ENCODE measurements at places on chromosomes 11 and 22.

GRCh38 chr22:45319324-45319685 lies 9.6 kb downstream of the FAM118A start:
- DNase-seq = no peak

- no peak for DNase-seq
Measured at GRCh38 chr22:17576470-17576869, 13.2 kb downstream of the SLC25A18 start.

- DNase-seq = no peak
Measured at GRCh38 chr11:104819107-104819506, 79.2 kb downstream of the CASP12 start.

DNA sequence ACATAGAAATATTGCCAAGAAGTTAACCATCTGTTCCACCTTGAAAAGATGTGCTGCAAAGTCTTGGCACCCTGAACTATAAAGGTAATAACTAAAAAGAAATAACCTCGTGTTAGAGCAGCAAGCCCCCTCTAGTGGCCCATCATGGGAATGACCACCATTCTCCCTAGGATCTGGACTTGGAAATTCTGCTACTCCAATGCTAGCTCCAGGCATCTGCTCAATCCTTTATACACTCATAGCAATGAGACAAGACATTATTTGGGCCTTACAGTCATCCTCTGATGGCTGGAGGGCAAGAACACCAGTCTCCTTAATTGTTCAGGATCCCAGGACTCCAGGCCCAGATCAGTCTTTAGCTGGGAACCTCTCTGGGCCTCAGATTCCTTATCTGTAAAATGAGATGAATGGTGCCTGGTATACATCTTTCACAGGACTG lies 76.0 kb downstream of the CWC15 start:
- DNase-seq = no peak

DNA sequence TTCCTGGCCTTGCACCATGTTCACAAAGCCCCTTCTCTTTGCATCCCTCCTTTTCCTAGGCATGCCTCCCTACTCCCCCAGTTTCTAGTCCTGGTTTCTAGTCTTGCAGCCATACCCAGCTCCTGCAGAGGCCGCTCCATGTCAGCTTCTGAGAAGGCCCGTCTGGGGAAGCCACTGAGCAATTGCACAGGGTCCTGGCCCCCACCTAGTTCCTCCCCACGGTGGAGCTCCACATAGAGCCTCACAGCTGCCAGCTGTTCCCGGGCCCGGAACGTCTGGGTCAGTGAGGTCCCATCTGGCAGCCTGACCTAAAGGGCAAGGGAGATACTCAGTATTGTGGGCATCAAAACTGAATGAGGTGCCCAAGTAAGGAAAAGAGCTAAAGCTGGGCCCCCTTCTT lies 2.2 kb downstream of the UBXN1 start:
- DNase-seq = no peak

- no peak for DNase-seq
Measured at GRCh38 chr11:12048936-12049790, 40.7 kb upstream of the DKK3 start.

GRCh38 chr22:41766476-41766875 lies 34.0 kb upstream of the CCDC134 start:
- no peak for DNase-seq

GRCh38 chr11:8531982-8532381 lies 62.0 kb downstream of the STK33 start:
- no peak for DNase-seq

DNA sequence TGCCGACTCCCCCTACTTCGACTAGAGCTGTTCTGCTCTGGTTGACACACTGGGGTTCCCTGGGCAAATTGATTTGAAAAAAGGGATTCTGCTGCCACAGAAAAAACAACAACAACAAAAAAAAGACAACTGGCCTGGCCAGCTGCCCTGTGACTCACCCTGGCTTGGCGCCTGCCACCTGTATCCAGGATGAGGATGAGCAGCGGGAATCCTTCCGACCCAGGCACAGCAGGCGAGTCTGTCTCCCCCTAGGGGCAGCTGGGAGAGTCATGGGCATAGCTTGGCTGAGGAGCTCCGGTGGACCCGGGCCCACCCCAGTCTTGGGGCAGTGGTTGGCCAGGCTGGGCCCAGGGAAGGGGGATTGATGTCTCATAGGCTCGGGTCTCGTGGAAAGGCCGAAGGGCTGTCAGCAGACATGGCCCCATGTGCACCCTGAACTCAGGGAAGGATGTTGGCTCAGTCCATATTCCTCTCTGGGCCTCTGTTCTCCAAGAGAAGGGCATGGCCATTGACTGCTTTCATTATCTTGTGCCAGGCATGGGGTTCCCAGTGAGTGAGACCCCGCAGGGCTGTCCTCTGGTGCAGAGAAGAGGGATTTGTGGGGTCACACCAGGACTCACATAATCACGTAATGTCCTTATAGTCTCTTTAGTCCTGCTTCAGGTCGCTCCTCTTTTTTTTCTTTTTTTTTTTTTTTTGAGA lies 10.4 kb upstream of the SUN2 start:
- DNase-seq = peak; percentile 72

- no peak for DNase-seq
Measured at GRCh38 chr11:15627560-15627959, 512.8 kb downstream of the INSC start.

DNA sequence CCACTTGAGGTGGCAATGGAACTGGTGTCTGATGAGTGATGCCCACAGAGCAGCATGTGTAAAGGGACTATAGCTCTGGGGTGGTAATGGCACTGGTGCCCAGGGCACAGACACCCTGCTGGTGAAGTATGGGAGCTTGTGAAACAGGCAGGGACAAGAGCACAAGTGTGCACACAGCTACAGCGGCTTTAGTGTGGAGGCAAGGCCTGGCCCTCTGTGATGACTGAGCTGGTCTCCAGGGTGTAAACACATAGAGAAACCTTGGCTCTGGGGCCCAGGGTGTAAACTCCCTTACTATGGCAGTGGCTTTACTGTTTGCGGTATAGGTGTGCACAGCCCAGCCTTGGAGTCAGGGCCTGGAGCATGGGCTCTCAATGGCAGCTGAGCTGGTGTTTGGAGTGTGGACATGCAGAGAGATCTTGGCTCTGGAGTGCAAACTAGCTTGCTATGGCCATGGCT lies 46.3 kb downstream of the BIRC2 start:
- DNase-seq = no peak

DNA sequence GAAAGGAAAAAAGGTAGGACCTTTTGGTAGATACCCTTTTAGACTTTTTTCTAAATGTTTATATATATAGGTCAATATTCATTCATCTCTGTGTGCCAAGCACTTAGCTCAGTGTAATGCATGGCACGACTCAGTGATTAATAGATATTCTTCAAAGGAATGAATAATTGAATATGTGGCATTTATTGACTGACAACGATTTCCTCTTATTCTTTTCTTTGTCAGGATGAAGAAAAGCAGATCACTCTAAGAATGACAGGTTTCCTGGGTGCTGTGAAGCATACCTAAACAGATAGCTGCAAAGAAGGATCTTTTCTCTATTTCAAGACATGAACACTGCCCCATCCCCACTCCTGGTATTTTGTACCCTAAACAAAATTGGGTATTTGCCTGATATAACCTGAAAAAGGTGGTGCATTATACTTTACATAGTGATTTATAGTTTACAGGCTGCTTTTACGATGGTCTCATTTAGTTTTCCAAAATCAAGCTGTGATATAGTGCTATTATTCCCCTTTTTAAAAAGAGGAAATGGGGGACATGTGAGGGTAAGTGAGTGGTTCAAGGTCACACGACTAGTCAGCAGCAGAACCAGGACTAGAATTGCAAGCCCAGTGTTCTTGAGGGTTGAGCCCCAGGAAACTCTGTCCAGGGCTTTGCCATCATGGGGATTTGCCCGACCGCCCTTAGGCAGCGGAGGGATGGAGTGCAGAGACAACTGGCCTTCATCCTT lies 32.9 kb upstream of the CLMP start:
- DNase-seq = no peak

GRCh38 chr11:82750643-82751139 lies 17.0 kb upstream of the FAM181B start:
- DNase-seq = peak; percentile 29

GRCh38 chr11:34126959-34127848 lies 21.8 kb downstream of the NAT10 start:
- no peak for DNase-seq

GRCh38 chr11:68682531-68682961 lies 1.8 kb upstream of the GAL start:
- DNase-seq = no peak

GRCh38 chr11:67983951-67984350 lies 19.9 kb downstream of the UNC93B1 start:
- DNase-seq = no peak

DNA sequence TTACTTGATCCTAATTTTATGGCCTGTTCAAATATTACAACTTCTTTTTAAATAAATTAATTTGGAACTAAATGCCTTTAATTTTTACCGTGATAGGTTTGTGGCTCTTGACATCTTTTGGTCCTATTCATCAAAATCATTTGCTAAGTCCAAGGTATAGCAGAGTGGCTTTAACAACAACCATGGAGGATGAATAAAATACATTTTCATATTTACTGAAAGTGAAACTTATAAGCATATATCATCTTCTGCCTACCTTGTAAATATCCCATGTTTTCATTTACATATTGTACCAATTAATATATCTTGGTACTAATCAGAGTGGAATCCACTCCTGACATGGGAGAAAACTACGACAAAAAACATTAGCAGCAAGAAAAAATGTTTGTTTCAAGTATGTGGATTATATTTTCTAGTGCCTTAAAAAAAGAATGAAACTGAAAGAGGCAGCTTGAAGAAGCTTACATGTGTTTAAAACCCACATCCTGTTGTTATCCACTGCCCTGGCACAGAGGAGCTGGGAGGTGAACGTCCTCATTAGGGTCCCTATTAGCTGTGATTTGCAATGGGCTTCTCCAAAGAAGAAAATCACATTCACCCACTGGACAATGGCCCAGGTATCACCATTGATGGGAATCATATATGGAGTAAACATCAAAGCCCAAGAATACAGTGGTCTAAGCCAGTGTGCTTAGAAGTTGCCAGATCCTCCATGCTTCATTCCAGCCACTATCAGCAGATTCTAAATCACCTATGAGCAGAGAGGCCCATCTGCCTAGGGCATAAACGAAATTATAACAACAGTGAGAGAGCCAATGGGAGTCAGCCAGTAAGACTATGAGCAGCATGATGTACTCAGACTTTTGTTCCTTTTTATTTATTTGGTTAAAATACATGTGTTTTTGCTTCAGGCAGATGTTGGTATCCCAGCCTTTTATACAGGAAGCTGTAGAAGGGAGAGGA lies 84.7 kb downstream of the MAML2 start:
- DNase-seq = no peak

DNA sequence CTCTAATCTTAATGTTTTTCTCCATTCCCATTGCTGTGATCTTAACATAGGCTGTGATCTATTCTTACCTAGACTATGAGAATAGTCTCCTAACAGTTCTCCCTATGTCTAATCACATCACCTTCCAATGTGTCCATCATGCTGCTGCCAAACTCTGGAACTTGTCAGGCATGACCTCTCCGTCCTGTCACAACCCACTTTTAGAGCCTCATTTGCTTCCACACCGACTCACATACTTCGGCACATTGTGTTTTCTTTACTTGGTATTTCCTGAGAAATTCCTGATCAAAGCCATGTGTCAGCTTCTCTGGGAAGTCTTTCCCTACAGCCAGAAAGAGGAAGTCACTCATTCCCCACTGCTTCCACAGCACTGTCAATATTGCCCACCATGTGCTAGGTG lies 40.5 kb upstream of the BIRC3 start:
- DNase-seq = no peak

- DNase-seq = no peak
Measured at GRCh38 chr22:24145446-24146193, 35.7 kb upstream of the SUSD2 start.

DNA sequence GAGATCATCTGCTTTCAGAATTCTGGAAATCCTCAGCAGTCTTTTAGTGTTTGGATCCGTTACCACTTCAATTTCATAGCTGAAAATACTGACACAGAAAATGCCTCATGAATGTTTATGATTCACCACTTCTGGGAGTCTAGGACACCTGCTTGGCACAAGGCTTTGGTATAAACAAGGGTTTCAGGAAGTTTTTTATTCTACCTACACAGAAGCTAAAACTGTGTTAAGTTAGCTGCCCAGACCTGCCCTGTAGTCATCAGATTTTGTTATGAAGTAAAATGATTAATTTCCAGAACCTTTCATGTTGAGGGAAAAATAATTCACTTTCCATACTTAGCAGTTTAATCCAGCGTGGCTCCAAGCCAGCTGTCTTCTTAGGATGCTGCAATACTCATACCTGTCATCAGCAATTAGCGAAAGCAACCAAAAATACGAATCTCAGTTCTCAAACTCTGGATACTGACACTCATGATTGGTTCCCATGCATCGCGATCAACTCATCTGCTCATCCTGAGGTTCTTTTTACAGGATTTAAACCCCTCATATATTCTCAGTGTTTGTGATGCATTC lies 458.5 kb upstream of the CCDC90B start:
- no peak for DNase-seq

- no peak for DNase-seq
Measured at GRCh38 chr11:91435694-91436395, 788.8 kb upstream of the FAT3 start.

GRCh38 chr11:95490625-95491024 lies 259.6 kb upstream of the SESN3 start:
- DNase-seq = no peak

DNA sequence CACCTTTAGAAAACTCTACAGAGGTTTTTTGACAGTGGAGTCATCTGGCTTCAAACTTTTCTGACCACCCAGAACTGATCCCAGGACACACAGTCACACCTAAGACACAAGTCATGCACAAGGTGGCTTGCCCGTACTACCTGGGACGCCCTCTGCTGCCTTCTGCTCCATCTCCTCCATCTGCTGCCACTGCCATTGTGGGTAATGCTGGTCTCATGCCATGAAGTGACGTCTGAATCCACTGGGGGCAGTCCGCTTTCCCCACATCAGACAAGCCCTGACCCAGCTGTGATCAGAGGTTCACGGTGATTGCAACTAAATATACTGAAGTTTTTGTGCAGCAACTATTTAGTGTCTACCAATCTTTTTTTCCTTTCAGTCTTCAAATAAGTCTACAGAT lies 5.4 kb upstream of the NDUFS8 start:
- DNase-seq = no peak

DNA sequence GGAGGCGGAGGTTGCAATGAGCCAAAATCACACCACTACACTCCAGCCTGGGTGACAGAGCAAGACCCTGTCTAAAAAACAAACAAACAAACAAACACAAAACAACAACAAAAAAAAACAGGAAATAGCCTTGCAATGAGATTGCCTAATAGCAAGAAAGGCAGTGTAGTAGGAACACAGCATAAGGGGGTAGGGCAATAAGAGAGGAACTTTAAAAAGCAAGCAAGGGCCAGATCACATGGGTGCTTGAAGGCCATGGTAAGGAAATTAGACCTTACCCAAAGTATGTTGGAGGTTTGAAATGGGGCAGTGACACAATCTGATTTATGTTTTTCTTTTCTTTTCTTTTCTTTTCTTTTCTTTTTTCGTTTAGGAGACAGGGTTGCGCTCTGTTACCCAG lies 34.7 kb upstream of the NRIP3 start:
- no peak for DNase-seq

- DNase-seq = no peak
Measured at GRCh38 chr11:26943636-26944035, 50.3 kb upstream of the FIBIN start.

GRCh38 chr22:50376085-50376651 lies 33.0 kb downstream of the PPP6R2 start:
- DNase-seq = no peak

- no peak for DNase-seq
Measured at GRCh38 chr11:12125609-12126149, 15.3 kb downstream of the MICAL2 start.

All from D721Med (cell line).